ENCODE measurements at places on chromosomes 1 and 21.
A peak's percentile ranks its signal among the peaks of the same experiment; 100 is the strongest.

- no peak for DNase-seq
Observed at GRCh38 chr21:36839123-36839522, 127.3 kb downstream of the HLCS start.

DNA sequence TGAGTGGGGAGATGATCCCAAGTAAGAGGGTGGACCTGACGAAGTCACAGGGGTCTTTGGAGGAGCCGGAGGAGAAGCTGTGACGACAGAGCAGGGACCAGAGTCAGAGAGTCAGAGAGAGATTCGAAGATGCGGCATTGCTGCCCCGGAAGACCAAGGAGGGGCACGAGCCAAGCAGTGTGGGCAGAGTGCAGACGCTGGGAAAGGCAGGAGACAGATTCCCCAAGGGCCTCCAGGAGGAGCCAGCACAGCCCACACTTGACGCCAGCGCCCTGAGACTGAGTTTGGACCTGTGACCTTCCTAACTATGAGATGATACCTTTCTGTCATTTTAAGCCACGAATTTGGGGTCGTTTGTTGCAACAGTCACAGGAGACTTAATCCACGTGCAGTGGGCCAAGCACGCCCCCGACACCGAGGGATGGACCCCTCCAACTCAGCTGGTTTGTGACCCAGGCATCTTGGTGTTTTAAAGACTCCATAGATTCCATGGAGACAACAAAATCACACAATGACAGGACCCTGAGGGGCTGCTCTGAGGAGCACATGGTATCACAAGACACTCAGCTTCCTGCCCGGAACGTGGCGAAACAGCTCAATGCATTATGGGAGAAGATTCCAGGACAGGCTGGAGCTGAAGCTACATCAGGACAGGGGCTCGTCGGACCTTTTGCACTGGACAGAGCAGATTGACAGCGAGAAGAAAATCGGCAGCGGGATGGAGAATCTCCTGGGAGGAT, 11.0 kb upstream of the TFF1 start:
- DNase-seq, result no peak

DNA sequence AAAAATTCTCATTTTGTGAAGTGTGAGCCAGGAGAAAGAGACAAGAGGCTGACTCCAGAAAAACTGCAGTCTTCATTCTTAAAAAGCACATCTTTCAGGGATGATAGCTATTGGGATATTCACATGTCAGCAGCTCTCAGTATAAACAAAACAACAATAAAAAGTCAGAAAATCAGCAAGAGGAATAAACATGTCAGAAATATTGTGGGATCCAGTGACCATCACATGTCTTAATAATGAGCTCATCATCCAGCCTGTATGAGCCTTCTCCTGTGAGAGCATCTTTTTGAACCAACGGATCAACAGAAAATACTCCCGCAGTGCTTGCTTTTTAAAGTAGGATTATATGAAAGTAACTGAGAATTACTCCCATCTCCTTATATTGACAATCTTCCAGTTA, 241.6 kb downstream of the SMYD3 start:
- no peak for DNase-seq

DNA sequence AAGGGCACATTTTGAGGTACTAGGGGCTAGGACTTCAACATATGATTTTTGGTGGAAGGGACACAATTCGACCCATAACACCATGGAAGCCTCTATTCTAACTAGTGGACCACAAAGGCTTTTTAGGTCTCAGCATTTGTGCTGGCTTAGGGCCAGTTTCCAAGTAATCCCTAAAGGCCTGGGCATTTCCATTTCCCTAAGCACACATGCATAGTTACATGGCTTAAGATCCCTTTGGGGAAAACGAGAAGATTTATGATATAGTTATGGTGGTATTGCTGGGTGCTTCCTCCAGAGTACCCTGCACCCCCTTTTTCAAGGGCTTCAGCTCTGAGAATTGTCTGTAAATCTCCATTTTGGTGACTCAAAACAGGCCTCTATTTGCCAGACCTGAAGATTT, 28.2 kb upstream of the TMEM54 start:
- DNase-seq, result no peak

GRCh38 chr1:30378003-30378596, 345.3 kb downstream of the MATN1 start:
- DNase-seq, result no peak

GRCh38 chr1:116259663-116260062, 113.4 kb upstream of the ATP1A1 start:
- DNase-seq, result no peak

DNA sequence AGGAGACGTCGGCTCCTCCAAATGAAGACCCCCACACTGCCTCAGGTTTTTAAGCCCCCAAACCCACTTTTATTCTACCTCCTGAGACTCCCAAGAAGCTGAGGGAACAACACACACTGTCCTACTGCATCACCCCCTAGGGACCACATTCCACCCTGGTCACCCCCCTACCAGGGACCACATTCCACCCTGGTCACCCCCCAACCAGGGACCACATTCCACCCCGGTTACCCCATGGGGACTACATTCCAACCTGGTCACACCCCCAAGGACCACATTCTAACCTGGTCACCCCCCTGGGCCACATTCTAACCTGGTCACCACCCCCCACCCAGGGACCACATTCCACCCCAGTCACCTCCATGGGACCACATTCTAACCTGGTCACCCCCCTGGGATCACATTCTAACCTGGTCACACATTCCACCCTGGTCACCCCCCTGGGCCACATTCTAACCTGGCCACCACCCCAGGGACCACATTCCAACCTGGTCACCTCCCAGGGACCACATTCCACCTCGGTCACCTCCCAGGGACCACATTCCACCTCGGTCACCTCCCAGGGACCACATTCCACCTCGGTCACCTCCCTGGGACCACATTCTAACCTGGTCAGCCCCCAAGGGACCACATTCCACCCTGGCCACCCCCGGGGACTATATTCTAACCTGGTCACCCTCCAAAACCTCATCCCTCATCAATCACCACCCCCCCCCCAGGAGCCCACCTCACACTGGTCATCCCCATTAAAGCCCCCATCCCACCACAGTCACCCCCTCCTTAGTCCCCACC, 587.6 kb downstream of the NPHP4 start:
- no peak for DNase-seq

- DNase-seq, result peak; percentile 79
Observed at GRCh38 chr1:235843461-235843961, 23.2 kb downstream of the LYST start.

DNA sequence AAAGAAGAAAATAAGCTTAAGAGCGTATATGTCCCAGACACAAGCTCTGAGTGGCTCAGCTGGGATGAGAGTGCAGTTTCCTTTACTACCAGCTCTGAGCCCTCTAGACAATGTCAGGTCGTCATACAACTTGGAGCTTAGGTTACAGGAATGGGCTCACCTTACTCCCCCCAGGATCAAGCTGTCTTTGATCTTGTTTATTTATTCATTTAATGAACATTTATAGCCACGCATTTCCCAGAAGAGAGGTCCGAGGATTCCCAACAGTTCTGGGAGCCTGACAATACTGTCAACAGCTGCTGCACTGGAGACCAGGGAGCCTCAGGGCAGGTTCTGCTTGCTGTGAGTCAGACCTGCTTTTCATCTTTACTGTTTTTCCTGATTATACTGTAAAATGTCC, 378.9 kb downstream of the PLPP3 start:
- peak; percentile 2 for DNase-seq

- no peak for DNase-seq
Observed at GRCh38 chr1:19359357-19359756, 47.2 kb downstream of the SLC66A1 start.

GRCh38 chr1:100358210-100358609, 5.9 kb downstream of the CDC14A start:
- no peak for DNase-seq

DNA sequence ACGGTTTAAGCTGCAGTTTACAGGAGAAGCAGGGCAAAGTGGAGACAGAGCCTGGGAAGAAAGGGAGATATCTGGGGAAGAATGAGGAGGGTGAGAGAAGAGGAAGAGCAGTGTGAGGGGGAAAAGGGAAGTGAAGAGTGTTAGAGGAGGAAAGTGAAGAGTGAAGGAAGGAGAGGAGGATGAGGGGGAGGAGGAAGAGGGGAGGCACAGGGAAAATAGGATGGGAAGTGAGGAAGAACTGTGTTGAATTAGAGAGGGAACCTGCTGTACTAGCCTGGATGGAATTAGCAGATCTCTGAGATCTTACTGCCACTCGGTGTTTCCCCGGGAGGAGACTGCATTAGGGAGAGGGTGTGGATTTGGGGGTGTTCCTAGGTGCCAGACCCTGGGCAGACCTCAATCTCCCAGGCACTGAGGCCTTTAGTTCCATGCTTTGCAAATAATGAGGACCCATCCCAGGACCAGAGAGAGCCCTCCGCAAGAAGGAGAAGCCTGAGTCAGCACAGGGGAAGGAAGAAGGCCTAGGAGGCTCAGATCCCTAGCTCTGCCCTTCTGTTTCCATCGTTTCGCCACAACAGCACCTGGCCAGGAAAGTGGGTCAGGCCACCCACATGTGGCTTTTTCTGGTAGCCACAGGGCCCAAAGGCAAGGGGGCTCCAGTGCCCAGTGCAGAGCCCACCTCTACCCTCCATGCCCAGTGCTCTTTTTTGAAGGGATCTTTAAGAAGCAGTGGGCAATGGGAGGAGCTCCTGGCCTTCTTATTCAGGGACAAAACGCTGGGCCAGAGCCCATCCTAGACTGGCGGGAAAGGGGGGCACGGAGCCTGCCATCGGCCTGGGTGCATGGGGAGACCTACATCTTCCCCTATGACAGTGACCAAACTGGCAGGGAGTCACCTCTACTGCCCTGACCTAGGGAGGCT, 2.0 kb downstream of the LRRN2 start:
- DNase-seq, result no peak

GRCh38 chr21:26445440-26445839, 127.6 kb downstream of the CYYR1 start:
- DNase-seq, result no peak

DNA sequence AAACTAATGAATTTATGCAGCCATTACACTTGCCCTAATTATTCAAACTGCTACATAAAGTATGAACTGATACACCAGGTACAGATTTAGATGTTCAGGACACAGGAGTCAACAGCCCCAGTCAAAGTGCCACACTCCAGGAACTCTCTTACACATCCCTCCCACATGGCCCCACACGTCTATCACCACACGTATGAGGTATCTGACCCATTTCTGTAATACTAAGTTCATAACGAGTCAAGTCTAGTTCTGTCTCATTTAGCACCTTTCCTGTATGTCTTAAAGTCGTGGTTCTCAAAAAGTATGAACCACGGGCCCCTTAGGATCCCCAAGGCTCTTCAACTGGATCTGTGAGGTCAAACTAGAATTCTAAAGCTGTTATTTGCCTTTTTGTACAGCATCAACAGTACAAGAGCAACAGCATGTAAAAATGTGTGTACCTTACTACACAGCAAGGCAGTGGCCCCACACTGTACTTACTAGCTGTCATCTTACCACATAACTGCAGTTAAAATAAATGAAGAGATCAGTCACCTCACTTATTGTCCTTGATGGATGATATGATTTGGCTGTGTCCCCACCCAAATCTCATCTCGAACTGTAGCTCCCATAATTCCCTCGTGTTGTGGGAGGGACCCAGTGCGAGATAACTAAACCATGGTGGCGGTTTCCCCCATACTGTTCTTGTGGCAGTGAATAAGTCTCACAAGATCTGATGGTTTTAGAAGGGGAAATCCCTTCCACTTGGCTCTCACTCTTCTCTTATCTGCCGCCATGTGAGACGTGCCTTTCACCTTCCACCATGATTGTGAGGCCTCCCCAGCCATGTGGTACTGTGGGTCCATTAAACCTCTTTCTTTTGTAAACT, 42.6 kb downstream of the SIPA1L2 start:
- DNase-seq, result no peak

DNA sequence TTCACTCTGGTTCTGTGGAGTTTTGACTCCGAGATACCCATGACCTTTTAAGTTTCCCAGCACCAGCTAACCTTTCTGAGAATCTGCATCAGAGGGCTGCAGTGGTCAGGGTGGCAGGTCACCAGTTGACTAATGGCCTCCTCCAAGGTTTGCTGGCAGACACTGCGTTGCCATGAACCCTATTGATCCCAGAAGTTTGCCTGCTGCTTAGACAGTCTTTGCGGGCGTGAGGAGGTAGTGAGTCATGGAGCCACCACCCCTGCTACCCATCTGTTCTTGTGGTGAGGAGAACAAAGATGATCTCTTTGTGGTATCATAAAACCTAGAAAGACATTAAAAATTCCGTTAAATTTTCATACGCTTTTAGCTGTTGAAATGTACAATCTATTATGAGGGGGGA, 180.4 kb downstream of the FGGY start:
- no peak for DNase-seq

DNA sequence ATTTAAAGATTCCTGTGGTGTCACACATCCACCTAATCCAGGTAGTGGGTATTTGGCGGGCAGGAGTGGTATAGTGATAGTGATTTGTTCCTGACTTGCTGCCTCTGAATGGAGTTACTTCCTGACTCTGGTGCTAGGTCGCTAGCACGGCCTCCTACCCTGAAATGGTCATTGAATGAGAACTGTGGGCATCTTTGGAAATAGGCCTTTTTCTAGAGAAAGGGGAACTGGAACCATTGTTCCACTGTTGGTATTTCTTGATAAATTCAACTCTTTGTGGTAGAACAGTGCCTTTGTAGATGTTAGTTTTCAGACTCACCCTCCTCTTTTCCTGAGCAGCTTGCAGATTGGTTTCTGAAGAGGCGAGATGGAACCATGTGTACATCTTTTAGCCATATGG, 1.5 kb downstream of the QSOX1 start:
- DNase-seq, result no peak

DNA sequence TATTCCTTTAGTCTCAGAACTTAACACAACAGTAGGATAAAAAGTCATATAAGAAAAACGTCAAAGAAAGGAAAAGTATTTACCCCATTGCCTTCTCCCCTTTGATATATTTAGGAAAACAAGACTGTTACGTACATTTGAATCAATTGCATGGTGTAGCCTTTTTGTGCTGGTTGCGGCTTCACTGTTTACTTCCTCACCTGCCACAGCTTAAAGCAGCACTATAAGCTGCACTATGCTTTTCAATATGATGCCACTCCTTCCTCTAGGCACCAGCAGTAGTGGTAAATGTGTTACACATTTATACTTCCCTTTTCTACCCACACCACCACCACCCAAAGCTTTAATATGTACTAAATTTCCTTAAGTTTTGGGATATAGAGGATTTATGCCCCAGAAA, 111.1 kb downstream of the ATP1B1 start:
- DNase-seq, result no peak

- no peak for DNase-seq
Observed at GRCh38 chr1:199057322-199057721, 418.5 kb downstream of the PTPRC start.

GRCh38 chr21:29238053-29238966, 60.4 kb upstream of the BACH1 start:
- no peak for DNase-seq

DNA sequence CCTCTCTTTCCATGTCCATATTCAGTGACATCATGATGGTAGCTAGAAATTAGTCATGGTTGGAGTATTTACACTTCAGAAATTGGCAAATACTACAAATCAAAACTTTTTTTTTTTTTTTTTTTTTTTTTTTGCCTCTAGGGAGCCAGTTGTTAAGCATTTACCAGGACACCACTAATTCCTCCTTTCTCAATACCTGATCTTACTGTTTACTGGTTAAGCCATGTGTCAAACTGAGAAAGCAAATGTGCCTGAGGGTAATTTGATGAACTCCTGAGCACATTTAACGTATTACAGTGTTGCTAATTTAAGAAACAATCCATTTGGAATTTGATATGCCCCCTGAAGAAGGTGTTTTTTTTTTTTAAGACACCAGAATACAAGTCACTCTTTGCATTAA, 94.4 kb downstream of the DNM3 start:
- DNase-seq, result no peak

GRCh38 chr21:23455676-23456075, 2151.6 kb downstream of the MRPL39 start:
- DNase-seq, result no peak

- peak; percentile 39 for DNase-seq
Observed at GRCh38 chr1:178752891-178753290, 27.8 kb downstream of the RALGPS2 start.

Measured in T47D (cell line).